ENCODE measurements at places on chromosomes 5 and 9. TPM values are rescaled to one million over a fixed set of nuclear protein-coding genes. Genes with fewer than 3 reads are reported as not detected.

The TAL2 gene
- not detected for total RNA-seq

The CMBL gene
- total RNA-seq, result 19.8 TPM

The CDO1 gene
- total RNA-seq, result 10.9 TPM

The TSLP gene
- 3.2 TPM for total RNA-seq

The SLC2A8 gene
- total RNA-seq, result 9.3 TPM

The PCDHA11 gene
- 0.23 TPM for total RNA-seq

The MCC gene
- 33.4 TPM for total RNA-seq

The TAF11L5 gene
- total RNA-seq, result not detected

The RMI1 gene
- total RNA-seq, result 6.1 TPM

The SLC6A3 gene
- not detected for total RNA-seq

The UTP15 gene
- total RNA-seq, result 16.0 TPM

The WWC1 gene
- 0.99 TPM for total RNA-seq

The TOR1A gene
- 39.6 TPM for total RNA-seq

The CCDC180 gene
- 0.76 TPM for total RNA-seq

The ARHGEF39 gene
- total RNA-seq, result 0.26 TPM

The PTPRD gene
- 17.2 TPM for total RNA-seq

The ACTBL2 gene
- 0.03 TPM for total RNA-seq

The COL15A1 gene
- 229 TPM for total RNA-seq

The CBY3 gene
- not detected for total RNA-seq

The TMEM171 gene
- total RNA-seq, result 1.3 TPM

The FOXD4L6 gene
- total RNA-seq, result 0.17 TPM

The CCDC112 gene
- total RNA-seq, result 4.0 TPM

The FLT4 gene
- 0.33 TPM for total RNA-seq

The RECK gene
- 39.0 TPM for total RNA-seq

The PCDHGA3 gene
- total RNA-seq, result 0.79 TPM

The MAMDC2 gene
- total RNA-seq, result 4.7 TPM

The PHF24 gene
- total RNA-seq, result 0.10 TPM

The PMPCA gene
- total RNA-seq, result 45.8 TPM

All from smooth muscle cell of the pulmonary artery (primary cell).